NCI-H187 treated with DMSO at 0.1 percent for 48 hours (cell line): ENCODE measurements at places on chromosomes 5 and 9.

- DNase-seq = no peak
Observed at GRCh38 chr9:134319306-134320125, 6.7 kb upstream of the RXRA start.

DNA sequence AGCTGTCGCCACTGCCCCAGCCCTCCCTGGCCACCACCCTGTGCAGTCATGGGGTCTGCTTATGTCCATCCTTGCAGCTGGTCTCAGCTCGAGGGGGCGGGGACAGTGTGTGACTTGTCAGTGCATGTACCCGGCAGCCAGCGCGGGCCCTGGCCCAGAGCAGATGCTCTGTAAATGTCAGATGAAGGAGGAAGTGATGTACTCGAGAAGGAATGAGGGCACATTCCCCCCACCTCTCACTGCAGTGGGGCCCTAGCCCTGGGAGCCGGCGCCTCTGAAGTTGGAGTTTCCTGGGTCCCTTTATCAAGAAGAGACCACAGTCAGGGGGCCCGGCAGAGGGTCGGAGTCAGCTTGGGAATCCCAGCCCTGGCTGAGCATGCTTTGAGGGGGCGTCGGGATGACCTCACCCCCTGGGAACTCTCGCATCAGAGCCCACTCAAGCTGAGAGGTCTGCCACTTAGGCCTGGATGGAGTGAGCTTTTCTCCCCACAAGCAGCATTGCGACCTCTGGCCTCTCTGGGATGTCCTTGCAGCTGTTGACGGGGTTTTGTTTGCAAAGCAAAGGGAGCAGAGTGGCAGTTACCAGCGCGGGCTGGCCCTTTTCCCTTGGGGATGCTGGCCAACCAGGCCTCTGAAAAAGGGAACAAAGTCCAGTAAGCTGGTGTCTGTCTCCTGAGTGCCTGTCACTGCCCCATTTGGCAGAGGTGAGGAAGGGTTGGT is 19.0 kb downstream of the NEURL1B start:
- no peak for DNase-seq

DNA sequence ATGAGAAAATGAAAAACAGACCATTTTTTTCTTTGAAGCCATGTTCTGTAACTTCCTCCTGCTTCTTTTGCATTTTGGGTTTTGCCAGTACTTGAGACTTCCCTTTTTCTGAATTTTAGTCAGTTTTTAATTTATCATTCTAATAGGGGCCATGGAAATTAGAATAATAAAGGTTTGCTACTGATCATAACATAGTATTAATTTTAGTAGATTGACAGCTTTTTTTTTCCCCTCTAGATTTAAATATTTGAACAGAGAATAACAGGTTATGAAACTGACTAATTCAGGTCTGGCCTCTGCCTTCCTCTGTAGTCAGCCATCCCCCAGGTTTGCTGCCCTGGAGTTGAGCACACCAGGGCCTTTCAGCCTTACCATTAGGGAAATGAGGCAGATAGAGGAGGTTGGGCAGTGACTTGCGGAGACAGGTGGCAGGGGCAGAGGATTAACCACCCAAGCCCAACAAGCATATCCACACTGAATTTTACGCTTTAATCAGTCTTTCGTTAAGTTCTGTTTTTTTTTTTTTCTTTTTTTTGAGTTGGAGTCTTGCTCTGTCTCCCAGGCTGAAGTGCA is 80.1 kb upstream of the TNFAIP8 start:
- DNase-seq = no peak

DNA sequence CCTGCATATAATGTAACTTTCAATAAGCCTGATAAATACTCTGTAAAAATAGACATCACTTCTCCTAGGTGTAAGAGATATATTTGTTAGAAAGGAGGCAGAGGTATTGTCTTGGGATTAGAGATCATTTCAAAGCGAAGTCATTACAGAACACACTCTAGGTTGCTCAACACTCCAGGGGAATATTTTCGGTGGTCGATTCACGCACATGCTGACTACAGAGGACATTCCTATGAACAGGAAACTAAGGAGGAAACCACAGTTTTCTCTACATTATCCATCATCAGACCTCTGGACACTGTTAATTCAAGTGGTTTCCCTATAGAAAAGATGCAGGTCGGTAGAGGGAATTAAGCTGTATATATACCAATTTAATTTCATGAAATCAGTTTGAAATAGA is 370.0 kb downstream of the NDUFS4 start:
- DNase-seq = no peak

GRCh38 chr5:1031306-1031959 is 22.8 kb downstream of the NKD2 start:
- no peak for DNase-seq

DNA sequence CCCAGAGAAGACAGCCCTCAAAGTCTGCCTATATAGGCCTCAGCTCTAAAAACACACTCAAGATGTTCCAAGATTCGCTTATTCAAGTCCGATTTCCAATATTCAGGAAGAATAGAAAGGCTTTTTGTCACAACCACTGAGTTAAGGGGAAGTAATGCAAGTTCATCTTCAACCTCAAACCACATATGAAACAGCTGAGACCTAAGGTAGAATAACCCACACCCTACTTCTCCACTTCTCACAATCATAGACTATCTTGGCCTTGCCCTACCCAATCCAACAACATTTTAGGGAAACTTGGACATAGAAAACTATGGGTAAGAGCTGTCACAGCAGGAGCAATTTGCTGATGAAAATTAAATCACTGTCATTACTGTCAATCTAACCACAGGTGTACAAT is 152.0 kb upstream of the LRRTM2 start:
- DNase-seq = no peak

- no peak for DNase-seq
Observed at GRCh38 chr5:156241266-156241665, 85.7 kb upstream of the SGCD start.

DNA sequence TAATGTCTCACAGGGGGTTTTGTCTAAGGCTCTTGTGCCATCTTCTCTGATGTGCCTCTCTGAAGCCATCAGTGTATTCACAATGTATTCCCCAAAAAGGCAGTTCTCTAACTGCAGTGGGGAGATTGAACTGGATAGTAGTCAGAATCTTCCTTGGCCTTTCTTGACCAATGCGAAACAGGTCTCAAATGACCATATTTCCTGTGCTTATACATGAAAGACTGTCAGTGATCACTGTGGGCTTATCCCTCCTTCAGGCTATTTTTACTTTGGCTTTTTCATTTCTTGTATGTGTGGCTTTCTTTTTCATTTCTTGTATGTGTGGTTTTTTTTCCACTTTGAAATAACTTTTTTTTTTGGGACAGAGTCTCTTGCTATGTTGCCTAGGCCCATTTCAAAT is 19.7 kb downstream of the HMGXB3 start:
- DNase-seq = no peak

DNA sequence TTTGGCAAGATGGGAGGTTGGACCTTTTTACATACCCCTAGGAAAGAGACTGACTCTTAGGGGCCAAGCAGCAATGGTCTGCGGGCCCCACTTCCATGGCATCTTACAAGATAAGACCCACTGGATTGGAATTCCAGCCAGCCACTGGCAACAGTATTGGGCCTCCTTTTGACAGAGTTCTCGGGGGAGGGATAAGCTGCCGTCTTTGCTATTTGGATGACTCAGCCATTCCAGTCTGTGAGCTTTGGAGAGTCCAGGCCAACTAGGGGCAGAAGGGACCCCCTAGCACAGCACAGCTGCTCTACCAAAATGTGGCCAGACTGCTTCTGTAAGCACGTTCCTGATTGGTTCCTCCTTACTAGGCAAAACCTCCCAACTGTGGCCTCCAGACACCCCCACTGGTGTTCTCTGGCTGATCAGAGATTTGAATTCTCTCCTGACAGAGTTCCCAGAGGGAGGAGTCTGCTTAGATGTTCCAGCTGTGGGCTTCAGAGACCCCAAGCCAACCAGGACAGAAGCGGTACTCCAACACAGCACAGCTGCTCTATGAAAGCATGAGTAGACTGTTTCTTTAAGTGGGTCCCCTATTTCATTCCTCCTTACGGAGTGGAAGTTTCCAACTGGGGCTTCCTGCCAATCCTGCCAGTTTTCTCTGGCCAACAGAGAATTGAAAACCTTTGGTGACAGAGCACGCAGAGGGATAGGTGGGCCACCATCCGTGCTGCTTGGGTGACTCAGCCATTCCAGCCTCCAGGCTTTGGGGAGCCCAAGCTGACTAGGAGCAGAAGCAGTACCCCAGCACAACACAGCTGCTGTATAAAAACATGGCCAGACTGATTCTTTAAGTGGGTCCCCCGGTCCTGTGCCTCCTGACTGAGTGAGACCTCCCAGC is 672.1 kb upstream of the RIOK2 start:
- DNase-seq = no peak

GRCh38 chr5:3584724-3585531 is 10.7 kb upstream of the IRX1 start:
- DNase-seq = no peak

DNA sequence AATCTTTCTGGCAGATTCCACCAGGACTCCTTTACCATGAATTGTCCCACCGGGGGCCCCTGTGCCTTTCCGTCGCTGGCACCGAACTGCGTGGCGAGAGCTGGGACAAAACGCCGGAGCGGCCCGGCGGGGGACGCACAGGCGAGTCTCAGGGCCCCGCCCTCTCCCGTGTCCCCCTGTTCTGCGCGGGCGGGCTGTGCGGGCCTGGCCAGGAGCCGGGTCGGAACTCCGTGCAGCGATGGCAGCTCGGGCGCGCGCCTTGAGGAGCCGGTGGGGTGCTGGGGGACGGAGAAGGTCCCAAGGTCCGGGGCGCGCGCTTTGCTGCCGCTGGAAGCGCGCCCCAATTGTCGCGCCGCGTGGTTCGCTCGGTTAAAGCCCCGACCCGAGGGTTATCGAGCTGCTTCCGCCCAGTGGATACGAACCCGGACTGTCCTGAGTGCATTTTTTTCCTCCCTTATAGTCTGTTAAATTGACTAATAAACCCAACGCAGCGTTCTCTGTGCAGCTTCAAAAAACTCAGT is 125.3 kb downstream of the TMEM174 start:
- no peak for DNase-seq

- DNase-seq = no peak
Observed at GRCh38 chr9:94867281-94867841, 140.9 kb downstream of the AOPEP start.

GRCh38 chr5:92991581-92992067 is 589.4 kb downstream of the NR2F1-AS1 start:
- no peak for DNase-seq

- DNase-seq = no peak
Observed at GRCh38 chr9:36486329-36486932, 86.3 kb upstream of the MELK start.

DNA sequence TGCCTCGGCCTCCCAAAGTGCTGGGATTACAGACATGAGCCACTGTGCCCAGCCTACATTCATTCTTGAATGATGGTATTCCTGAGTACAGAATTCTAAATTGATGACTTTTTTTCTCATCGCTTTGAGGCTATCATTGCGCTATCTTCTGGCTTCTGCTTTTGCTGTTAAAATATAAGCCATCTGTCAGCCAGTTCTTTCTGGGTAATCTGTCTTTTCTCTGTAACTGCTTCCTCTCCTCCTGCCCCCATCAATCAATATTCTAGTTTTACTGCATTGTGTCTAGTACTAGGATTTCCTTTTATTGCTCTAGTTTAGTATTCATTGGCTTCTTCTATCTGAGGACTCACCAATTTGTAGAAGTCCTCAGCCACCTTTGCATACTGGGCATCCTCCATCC is 89.0 kb downstream of the PLPP1 start:
- no peak for DNase-seq

DNA sequence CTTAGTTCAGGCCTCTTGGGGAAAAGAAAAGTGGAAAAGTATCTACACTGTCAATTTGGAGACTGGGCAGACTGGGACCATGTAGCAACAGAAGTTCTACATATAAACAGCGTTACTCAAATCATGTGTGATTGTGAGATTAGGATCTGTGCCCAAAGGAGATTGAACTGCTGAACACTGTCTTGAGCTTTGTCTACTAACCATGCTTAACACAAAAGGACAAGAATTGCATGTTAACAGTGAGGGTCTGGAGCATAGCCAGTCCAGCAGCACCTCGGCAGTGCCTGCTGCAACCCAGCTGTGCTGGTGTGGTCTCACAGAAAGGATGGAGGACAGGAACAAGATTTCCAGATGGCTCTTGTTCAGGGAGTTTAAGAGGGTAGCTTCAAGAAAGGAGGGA is 5.7 kb downstream of the PAM start:
- no peak for DNase-seq

- no peak for DNase-seq
Observed at GRCh38 chr9:97849980-97850379, 3.0 kb upstream of the FOXE1 start.

GRCh38 chr9:120916991-120917880 is 9.4 kb downstream of the TRAF1 start:
- no peak for DNase-seq

DNA sequence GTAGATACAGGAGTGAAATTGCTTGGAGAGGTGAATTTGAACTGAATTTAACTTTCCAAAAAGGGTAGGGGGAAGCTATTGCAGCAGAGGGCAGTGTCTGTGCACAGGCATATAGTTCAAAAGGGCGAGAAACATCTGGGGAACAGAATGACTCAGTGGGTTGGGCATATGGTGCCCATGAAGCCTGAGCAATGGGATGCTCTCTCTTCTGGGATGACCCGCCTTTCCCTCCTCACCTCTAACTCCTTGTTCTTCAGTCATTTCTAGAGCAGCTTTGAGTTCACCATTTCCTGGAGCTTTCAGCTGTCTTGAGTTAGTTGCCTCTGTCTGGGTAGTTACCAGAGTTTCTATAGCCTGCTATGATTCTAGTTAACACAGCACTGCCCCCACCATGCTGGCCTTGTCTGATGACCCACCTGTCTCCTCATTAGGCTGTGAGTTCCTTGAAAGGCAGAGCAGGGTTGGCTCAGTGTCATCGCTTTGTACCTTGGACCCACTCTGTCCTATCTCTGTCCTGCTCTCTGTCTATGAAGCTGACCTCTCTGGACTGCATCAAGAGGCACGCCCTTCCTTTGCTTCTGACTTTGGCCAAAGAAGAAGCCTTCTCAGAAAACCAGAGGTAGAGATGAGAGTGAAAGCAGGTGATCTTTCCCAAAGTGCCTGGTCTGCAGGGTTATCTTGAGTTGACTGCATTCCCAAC is 299.6 kb upstream of the KLF4 start:
- no peak for DNase-seq

GRCh38 chr5:80109646-80110478 is 74.7 kb downstream of the THBS4 start:
- no peak for DNase-seq

DNA sequence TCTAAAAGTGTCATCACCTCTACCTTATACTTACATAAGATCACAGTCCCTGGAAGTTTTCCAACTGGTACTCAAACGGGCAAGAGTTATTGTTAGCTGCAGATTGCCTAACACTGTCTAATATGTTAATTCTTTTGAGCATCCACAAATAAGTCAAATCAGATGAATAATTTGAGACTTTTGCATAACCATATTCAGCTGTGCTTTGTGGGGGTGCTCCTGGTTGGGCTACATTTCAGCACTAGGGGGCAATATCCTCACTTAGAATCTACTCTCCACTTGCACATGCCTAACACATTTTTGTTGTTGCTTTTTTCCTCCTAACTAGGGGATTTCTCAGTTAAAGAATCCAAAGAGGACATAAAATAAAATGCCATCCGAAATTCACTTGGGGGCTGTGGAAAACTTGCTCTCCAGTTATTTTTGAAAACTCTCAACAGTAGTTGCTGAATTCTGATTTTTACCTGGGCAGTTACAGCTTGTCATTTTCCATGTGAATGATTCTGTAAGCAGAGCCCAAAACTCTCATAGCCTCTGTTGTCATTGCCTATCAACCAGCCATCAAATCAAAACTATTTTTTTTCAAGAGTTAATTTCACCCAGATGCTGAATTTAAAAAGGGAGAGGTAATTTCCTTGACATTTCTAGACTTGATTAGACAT is 71.5 kb downstream of the TRIM36 start:
- no peak for DNase-seq
